Right ventricle myocardium inferior (tissue), 1 donor: ENCODE measurements at places on chromosomes 12 and 14. TPM values are rescaled to one million over a fixed set of nuclear protein-coding genes. Genes with fewer than 3 reads are reported as not detected.

Gene PLXNC1
- total RNA-seq, result 3.0 TPM

Gene CRIP2
- total RNA-seq, result 1,081 TPM

Gene INHBC
- not detected for total RNA-seq

Gene RND1
- 0.41 TPM for total RNA-seq

Gene PTPRQ
- total RNA-seq, result 0.70 TPM

Gene ACSM4
- total RNA-seq, result not detected

Gene TTLL5
- total RNA-seq, result 17.8 TPM

Gene KRT86
- not detected for total RNA-seq

Gene PDE3A
- 152 TPM for total RNA-seq

Gene IGF1
- total RNA-seq, result 10.9 TPM

Gene GUCY2C
- not detected for total RNA-seq

Gene EIF2S3B
- 0.62 TPM for total RNA-seq

Gene ZNF891
- total RNA-seq, result 1.2 TPM

Gene ACSS3
- 20.4 TPM for total RNA-seq

Gene LRP1-AS
- total RNA-seq, result not detected

Gene NRXN3
- total RNA-seq, result 1.4 TPM

Gene KCNC2
- not detected for total RNA-seq

Gene MYBPC1
- 7.3 TPM for total RNA-seq

Gene DAD1
- 143 TPM for total RNA-seq

Gene MSRB3
- total RNA-seq, result 148 TPM

Gene TAS2R13
- 0.43 TPM for total RNA-seq

Gene PPP1R12A
- 43.9 TPM for total RNA-seq

Gene SLCO1B1
- total RNA-seq, result not detected

Gene PPP1R36
- not detected for total RNA-seq

Gene RPGRIP1
- 0.60 TPM for total RNA-seq
